ENCODE measurements at places on chromosomes 7 and 10.
A peak's percentile ranks its signal among the peaks of the same experiment; 100 is the strongest.

DNA sequence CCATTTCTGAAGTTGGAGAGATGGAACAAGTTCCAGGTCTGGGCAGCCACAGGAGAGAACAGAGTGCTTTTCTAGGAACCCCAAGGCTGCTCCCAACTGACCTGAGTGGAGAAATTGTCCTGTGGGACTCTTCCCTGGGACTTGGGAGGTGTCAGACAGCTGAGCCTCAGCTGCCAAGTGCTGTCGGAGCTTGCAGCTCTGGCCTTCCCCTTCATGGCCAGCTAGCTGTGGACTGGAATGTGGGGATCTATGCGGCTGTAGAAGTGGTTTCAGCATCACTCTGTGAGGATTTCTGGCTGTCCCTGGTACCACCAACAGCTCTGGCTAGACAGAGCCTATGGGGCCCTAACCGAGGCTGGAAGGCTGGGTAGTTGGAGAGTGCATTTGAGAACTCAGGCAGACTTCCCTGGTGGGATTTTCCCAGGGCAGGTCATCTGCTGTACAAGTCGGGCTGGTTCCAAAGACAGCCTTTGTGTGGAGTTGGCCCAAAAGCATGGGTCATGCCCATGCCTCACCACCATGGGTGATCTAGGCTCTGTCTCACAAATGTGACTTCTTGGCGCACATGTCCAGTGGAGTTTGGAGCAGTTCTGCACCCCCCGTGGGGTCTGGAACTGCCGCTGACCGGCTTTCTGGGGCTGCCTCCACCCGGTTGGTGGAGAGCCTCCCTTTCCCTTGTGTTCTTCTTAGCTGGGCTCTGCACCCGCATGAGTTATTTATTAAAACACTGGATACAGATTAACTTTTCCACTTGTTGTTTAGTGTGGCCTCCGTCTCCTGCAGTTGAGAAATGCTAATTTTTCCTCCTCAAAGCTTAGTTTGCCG, 10.9 kb downstream of the SUFU start:
- no peak for DNase-seq

DNA sequence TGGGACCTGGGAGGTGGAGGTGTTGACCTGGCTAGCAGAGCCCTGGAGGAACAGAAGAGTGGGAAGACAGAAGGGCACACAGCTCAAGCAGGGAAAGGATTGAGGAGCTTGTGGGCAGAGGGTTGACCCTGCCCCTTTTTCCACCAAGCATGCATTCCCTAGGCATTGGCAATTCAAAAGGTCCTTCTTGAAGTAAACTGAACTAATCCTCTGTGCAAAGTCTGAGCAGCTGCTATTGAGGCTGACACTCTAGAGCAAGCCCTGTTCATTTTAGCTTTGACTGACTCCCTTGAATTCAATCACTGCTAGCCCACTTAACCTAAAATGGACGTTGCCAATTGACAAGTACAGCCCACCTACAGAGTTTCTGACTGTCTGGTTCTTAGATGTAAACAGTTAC, 116.5 kb upstream of the TNS3 start:
- no peak for DNase-seq

- DNase-seq: no peak
These were observed 14.9 kb upstream of the ITGB1 start for GRCh38 chr10:32972929-32973328.

DNA sequence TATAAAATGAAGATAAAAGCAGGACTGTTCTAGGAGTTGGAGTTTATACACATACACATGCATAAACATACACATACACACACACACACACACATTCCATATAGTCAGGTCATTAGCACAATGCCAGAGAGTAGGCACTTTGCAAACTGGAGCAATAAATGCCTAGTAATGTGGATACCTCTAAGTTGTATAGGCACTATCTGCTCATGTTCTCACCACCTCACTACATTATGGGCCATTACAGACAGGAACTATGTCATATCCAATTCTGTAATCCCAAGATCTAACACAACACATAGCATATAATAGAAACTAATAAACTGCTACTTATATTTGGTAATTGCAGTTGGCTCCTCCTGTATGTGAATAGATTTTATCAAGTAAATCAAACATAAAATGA, 115.6 kb downstream of the GRM8 start:
- no peak for DNase-seq

DNA sequence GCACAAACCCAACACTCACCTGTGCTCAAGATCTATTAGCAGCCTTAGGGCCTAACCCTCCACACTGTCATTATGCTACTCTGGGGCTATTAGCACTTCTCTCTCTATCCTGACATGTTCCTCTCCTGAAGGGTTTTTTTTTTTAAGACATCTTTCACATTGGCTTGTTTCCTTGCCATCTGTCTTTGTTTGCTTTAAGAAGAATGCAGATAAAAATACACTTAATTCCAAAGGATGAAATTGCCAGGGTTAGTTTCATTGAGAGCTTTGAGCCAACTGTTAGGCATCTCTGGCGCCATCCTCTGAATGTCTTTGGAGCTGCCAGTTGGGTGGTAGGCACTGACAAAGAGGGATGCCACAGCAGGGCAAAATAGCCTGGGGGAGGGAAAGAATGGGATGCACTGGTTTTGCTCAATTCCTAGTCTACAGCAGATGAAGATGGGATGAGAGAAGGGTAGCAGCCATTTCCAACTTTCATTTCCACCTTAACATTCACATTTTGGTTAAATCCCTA, 399.2 kb downstream of the SORCS1 start:
- DNase-seq: no peak

- DNase-seq: no peak
These were observed 65.7 kb downstream of the SND1 start for GRCh38 chr7:127717502-127718339.

DNA sequence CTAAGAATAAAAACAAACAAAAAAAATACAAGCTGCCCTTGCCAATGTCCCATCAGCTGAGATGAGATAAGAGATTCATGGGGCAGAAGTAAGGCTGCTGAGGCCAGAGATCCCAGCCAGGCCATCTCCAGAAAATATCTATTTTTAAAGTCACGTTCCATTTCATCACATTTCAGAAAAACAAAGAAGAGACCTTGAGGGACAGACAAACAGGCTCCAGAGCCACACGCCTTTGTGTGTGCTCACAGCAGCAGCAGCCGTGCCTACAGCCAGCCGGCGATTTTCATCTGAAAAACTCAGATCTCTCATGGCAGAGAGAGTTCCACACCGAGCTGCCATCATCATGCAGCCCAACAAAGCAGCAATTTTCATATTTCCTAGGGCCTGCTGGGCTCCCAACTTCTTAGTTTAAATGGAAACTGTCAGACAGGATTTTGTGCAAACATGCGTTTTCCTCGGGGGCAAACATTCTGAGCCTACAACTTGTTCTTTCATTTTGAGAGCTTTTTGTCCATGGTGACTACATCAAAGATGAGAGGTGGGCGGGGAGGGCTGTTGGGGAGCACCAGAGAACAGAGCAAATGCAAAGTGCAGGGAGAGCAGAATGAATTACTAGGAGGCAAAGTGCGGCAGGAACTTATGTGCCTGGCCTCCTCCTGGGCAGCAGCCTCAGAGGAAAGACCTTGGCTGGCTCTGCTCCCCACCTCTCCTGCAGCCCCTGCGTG, 38.8 kb downstream of the DLG5 start:
- no peak for DNase-seq

DNA sequence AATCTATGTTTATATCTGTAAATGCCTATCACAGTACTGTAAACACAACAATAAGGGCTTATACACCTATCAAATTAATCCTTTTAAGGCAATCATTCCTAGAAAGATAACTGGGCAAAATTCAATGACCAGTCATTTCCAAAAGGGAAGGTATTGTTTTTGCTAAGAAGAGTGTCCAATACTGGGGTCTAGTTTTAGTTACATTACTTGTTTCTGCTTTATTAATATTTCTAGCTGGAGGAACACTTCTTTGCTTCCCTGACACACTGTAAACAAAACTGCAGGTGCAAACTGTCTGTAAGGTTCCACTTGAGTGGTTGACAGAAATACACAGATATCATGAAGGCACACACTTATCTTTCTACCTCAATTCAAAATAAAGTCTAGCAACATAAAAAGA, 84.2 kb upstream of the FAM133B start:
- no peak for DNase-seq

DNA sequence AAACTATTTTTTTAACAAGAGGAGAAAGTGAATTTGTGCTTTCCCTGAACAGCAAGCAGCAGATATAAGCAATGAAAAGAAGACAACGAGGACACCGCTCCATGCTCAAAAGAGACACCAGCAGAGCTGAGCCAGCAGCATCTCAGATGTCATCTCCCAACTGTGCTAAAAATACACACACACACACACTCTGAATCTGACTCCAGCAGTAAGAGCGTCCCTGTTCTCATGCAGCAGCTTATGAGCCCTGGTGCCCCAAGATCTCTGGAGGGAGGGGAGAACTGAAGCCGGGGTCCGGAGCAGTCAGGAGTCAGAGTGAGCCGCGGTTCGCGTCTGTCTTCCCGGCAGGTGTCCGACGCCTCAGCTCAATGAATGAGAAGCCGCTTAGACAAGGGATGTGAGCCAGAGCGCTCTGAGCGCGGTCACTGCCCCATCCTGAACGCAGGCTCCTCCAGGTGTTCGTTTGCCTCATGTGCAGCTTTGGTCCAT, 49.2 kb downstream of the SVIL start:
- no peak for DNase-seq

GRCh38 chr10:80203835-80204676, 1.3 kb downstream of the ANXA11 start:
- DNase-seq: peak; percentile 79

- no peak for DNase-seq
These were observed 4.5 kb downstream of the STMP1 start for GRCh38 chr7:135666846-135667245.

DNA sequence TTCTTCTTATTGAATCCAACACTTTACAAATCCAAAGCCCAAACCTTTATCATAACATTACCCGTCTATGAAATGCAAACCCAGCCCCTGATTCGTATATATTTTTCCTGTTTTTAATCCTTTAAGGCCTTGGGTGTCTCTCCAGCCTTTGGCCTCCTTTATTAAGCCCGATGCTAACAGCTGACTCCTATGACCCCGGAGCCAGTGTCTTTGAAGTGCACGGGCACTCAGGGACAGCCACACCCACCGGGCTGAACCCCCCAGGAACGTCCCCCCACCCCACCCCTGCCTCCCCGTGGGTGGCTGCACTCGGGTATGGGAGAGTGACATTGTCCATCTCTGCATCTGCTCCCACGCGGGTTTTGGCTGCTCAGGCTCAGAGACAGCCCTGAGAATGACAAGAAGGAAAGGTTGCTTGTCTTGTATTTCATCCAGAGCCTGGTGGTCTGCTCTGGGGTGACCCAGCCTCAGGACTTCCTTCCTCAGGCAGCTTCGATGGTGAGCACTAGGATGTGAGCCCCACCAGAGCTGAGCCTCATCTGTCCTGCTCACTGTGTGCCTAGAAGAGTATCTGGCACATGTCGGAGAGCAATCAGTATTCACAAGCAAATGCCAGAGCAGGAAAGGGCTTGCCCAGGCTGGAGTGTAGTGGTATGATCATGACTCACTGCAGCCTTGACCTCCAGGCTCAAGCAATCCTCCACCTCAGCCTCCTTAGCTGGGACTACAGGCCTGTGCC, 210.4 kb downstream of the SKIDA1 start:
- DNase-seq: no peak

DNA sequence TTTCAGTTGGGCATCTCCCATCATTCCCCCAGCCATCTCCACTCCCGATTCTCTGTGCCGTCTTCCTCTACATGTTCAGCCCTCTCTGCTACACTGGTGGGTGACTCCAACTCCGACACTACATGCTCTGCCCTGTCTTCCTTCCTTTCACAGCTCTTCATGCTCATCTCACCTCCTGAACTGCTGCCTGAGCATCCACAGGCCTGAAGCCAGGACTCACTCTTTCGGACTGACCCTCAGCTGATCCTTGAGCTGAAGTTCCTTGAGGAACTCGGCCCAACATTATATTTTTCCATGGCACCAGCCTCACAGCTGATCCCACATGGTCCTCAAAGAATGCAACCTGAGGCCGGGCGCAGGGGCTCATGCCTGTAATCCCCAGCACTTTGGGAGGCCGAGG, 538.4 kb downstream of the PTPRN2 start:
- DNase-seq: no peak

DNA sequence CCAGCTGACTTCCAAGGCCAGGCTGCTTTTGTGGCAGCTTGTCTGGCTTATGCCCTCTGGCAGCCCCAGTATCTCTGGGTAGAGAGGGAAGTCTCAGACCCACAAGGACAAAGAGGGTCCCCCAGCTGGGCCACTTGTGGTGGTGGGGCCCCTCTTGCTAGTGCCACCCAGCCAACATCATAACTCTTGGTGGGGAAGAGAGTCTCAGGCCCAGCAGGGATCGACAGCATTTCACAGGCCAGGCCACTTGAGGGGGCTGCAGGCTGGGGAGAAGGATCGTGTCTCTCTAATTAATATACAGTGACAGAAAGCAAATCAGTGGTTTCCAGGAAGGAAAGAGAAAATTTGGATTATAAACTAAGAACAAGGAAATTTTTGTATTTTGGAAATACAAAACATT, 76.0 kb downstream of the TYW1B start:
- DNase-seq: no peak

- DNase-seq: no peak
These were observed 8.4 kb downstream of the COL13A1 start for GRCh38 chr10:69810097-69810496.

DNA sequence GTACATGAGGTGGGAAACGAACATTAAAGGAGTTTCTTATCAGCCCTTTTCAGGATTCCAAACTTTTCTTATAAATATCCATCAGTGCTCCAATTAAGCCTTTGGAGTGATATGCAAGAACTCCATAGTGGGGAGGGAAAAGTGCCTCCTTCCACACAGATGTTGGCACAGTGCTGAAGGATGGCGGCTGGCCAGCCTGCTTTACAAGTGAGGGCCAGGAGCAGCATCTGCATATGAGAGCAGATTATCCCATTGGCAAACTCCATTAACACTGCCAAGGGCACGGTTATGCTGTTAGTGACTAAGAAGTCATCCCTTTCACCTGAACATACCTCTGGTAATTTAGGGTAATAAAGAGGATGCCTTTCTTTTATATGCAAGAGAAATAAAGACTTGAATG, 543.1 kb downstream of the CNTNAP2 start:
- DNase-seq: no peak

GRCh38 chr10:51000164-51000563, 74.1 kb upstream of the PRKG1 start:
- no peak for DNase-seq

GRCh38 chr7:72069263-72069662, 342.9 kb downstream of the CALN1 start:
- no peak for DNase-seq

GRCh38 chr7:42103456-42103855, 133.6 kb downstream of the GLI3 start:
- no peak for DNase-seq

DNA sequence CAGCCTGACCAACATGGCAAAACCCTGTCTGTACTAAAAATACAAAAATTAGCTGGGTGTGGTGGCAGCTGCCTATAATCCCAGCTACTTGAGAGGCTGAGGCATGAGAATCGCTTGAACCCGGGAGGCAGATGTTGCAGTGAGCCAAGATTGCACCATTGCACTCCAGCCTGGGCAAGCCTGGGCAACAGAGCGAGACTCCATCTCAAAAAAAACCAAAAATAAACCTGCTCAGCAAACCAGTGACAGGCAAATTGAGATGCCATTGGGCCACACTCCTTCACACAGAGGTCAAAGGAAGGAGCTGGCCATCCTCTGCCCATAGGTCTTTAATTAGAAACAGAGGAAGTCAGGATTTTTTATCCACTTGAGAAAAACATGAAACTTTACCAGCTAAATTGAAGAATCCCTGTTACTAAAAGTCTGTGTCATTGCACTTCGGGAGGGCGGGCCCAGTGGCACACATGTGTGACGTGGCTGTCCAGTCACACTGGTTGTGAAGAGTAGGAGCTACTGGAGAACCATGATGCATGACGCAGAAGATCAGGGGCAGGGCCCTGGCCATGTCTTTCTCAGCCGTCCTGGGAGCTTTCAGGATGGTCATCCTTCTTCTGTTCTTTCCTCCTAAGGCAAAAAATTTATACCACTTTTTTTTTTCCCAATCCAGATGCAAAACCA, 118.3 kb upstream of the ZNF438 start:
- no peak for DNase-seq

Data from LoVo (cell line).